ENCODE measurements at places on chromosomes 1 and 21.
A peak's percentile ranks its signal among the peaks of the same experiment; 100 is the strongest.

GRCh38 chr21:37032877-37033471 lies 26.5 kb downstream of the RIPPLY3 start:
- DNase-seq: no peak

DNA sequence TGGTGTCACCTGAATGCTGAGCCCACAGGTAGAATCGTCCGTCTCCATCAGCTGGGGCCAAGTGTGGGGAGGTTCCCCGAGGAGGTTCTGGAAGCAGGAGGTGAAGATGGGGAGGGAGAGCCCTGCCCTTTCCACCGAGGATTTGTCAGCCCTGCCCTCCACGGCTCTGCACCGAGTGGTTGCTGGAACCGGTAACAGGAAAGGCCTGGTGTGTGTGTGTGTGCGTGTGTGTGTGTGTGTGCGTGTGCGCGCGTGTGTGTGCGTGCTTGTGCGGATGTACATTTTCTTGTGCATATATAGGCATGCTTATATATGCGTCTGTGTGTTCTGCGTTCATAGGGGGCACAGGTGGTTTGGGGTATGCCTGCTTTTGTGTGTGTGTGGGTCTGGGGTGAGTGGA lies 3.5 kb downstream of the NBL1 start:
- no peak for DNase-seq

DNA sequence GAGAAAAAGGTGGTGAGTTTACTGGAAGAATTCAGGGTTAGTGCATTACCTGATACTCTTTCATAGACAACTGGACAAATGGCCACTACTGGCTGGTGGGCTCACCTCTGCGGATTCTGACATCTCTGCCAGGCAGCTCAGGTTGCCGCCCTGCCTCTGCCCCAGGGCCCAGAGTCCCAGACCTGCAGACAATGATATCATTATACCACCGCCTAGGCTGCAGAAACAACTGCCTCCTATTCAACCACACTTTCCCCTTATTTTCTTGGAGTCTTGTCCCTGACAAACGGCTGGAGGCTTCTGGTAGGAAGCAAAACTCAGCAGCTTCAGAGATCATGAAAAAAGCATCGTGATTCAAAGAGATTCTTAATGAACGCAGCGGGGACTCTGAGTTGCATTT lies 37.0 kb downstream of the IRF2BP2 start:
- DNase-seq: no peak

- peak; percentile 40 for DNase-seq
These were observed 183.9 kb upstream of the SGIP1 start for GRCh38 chr1:66350001-66350547.

- no peak for DNase-seq
These were observed 75.2 kb upstream of the ZC3H12A start for GRCh38 chr1:37399205-37399604.

DNA sequence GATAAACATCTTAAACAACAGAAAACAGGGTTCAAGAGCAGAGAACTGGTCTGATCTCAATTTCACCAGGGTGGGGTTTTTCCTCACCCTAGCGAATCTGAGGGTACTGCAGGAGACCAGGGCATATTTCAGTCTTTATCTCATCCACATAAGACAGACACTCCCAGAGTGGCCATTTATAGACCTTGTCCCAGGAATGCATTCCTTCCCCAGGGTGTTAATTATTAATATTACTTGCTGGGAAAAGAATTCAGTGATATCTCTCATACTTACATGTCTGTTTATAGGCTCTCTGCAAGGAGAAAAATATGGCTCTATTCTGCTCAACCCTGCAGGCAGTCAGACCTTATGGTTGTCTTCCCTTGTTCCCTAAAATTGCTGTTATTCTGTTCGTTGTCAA lies 84.1 kb downstream of the LYPLAL1 start:
- DNase-seq: no peak

- DNase-seq: no peak
These were observed 10.2 kb upstream of the CREG1 start for GRCh38 chr1:167563579-167564246.

DNA sequence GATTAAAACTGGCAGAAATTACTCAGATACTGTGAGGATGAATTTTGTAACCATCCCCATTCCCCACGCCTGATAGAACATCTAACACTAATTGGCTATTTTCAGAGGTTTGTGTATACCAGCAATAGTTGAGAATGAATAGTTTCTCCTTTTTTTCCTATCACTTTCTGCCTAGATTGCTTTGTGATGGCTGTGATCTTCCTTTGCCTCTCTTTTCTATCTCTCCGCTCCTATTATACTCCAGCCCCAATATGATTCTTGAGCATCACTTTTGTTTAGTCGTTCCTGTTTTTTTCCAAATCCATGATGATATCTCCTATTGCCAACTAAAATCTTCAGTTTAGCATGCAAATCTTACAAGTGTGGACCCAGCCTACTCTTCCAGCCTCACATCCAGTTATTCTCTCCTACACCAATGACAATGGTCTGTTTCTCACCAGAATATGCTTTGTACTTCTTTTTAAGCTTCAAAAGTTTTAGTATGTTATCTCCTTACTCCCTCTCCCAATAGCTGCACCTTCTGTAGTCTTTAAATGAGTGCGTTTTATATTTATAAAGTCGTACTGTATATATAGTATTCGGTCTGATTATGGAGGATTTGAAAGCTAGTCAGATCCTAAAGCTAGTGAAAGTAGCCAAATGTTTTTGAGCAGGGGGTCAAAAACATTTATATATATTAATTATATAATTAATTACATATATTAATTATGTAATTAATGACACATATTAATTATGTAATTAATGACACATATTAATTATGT lies 25.2 kb downstream of the MAGI3 start:
- DNase-seq: no peak

- no peak for DNase-seq
These were observed 153.3 kb downstream of the GRIK3 start for GRCh38 chr1:36881068-36881405.

- no peak for DNase-seq
These were observed 354.1 kb downstream of the SMYD3 start for GRCh38 chr1:246152986-246153431.

- DNase-seq: no peak
These were observed 477.9 kb downstream of the LMO4 start for GRCh38 chr1:87806379-87807094.

GRCh38 chr1:233597489-233597901 lies 16.4 kb upstream of the KCNK1 start:
- no peak for DNase-seq

DNA sequence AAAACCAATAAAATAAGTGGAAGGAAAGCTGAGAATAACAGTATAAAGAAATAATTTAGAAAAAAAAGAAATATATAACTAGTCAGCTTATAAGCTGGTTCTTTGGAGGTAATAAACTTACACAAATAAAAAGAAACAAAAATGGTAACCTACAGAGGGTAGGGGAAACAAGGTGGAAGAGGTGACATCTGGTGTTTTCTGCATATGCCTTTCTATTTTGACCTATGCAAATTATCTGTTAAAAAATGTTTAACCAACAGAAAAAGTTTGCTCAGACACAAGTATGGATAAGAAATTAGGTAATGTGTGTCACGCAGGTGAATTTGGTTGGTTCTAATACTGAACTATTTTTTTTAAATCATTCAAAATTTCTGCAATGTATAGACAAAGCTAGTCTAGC lies 53.6 kb upstream of the DMRTA2 start:
- DNase-seq: no peak

DNA sequence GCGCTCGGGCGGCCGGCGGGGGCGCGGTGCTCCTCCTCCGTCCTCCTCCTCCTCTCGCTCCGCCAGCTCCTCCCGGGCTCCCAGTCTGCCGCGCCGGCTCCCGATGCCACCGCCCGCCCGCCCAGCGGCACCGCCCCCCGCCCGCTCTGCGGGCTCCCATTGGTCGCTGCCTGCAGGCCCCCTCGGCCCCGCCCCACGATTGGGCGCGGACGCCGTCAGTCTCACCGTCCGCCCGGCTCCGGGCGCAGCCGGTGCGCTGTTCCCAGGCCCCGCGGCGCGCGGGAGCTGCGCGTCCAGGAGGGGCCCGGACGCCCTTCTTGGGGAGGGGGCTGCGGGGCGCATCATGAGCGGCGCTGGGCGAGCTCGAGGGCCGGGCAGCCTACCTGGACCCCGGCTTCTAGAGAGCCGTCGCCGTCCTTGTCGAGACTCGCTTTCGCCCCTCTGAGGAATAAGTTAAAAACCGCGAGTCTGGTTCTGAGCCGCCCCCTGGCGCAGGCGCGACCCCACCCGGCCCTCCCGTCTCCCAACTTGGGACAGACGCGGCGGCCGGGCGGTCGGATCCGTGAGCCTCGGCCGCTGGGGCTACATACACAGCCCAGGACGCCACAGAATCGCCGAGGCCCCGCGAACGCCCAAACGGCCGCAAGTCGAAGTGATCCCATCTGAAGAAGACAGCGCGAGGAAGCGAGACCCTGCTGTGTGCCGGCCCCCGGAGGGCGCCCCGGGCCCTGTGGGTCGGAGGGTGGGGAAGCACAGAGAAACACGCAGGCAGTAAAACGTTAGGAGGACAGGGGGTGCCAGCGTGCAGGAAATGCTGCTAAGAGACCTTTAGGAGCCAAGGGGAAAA lies at the start of gene SIPA1L2:
TSS of gene SIPA1L2 (minus strand) at position 87 of the 847 bp plus-strand sequence. CDS start 114,794 bp downstream, outside the sequence.
- DNase-seq: peak; percentile 82

- no peak for DNase-seq
These were observed 31.7 kb downstream of the TRIM11 start for GRCh38 chr1:228374711-228375577.

DNA sequence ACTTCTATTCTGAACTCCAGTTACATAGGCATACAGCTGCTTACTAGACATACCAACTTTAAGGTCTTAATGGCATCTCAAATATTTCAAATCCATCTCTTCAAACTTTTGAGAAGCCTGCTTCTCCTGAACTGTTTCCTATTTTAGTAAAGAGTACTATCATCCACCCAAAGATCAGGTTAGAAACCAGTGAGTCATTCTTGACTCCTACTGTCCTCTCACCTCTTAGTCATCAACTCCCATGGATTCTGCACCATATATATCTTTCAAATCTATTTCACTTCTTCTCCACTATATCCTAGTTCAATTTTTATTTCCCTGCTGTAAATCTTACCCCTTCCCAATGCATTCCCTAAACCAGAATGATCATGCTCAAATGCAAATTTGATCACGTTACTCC lies 18.1 kb upstream of the BEND5 start:
- DNase-seq: no peak

DNA sequence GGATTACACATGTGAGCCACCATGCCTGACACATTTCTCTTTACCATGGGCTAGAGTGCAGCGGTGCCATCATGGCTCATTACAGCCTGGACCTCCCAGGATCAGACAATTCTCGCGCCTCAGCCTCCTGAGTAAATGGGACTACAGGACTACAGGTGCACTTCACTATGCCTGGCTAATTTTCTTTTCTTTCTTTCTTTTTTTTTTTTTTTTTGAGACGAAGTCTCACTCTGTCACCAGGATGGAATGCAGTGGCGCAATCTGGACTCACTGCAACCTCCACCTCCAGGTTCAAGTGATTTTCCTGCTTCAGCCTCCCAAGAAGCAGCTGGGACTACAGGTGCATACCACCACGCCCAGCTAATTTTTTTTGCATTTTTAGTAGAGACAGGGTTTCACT lies 14.8 kb upstream of the KIF1B start:
- no peak for DNase-seq

GRCh38 chr1:246335151-246335550 lies 171.9 kb downstream of the SMYD3 start:
- no peak for DNase-seq

DNA sequence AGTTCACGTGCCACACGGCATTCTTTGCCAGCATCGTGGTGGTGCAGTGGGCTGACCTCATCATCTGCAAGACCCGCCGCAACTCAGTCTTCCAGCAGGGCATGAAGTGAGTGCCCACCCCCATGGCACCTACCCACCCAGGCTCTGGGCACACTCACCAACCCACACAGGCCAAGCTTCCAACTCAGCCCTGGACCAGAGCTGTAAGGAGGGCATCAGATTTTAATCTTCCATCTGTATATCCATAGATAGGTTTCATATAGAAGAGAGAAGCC lies 14.5 kb upstream of the ATP1A4 start:
- no peak for DNase-seq

DNA sequence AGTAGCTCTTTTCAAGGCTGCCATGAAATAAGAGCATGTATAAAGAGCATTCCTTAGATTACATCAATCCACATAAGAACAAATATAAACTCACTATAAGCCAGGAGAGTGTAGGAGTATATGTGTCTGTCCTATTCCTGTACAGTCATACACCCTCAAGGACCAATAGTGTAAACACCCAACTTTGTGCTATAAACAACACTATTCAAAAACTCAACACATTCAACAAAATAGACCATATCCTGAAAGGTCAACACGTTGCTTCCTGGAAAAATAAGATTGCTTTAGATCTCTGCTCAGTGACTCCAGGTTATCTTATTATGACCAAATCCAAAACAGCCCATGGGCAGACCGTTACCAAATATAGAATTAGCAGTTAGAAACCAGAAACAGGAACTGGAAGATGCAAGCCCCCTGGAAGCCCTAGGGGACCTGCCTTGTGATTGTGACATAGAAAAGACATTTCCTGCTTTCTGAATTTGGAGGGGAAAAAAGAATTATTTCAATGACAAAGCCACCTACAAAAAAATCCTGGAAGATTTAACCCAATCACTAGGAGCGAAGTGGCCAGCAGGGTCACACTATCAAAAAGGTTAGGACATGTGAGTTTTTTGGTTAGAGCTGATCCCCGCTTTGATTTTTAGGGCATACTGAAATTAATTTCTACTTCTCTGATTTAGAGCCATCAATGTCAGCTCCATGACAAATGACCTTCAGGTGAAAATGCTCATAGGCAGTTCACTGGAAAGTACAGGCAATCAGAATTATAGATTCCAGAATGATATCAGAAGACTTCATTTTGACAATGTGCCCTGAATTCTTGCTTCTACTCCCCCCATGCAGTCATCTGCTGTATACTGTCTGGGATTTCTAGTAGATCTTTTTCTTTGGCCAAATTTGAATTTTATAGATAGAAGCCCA lies 59.9 kb downstream of the LRRC8C start:
- no peak for DNase-seq

GRCh38 chr1:84174051-84174556 lies 30.0 kb downstream of the PRKACB start:
- DNase-seq: no peak

GRCh38 chr1:8026976-8027747 lies 1.1 kb upstream of the ERRFI1 start:
- no peak for DNase-seq

GRCh38 chr1:64685217-64685616 lies 59.7 kb upstream of the RAVER2 start:
- DNase-seq: no peak

DNA sequence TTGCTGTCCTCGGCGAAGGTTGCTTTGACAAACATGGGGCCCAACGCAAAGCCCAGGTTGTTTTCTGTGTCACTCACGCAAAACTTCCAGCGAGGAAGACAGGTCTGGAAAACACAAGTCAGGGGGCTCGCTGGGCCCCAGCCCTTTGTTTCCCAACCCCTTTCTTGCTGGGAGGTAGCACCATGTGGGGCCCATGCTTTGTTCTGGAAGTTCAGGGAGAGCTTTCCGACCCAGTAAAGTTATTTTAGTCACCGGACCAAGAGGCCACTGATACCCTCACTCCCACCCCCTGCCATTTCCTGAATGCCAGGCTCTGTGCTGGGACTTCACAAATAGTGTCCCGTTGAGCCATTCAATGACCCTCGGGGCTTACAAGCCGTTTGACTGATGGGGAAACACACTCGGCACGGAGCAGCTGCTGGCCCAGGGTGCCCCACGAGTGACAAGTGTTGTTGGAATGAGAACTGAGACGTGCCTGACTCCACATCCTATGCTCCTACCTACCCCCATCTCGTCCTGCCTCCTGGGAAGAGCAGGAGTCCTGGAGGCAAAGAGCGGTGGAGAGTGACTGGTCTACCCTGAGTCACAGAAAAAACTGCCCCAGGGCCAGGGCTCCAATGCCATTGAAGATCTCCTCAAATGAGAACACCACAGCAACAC lies 52.0 kb downstream of the ECE1 start:
- DNase-seq: no peak

- DNase-seq: no peak
These were observed 37.5 kb upstream of the DNAJC11 start for GRCh38 chr1:6738987-6739676.
